Cortex of kidney (tissue), 1 donor: ENCODE measurements at places on chromosomes 5 and 9.

DNA sequence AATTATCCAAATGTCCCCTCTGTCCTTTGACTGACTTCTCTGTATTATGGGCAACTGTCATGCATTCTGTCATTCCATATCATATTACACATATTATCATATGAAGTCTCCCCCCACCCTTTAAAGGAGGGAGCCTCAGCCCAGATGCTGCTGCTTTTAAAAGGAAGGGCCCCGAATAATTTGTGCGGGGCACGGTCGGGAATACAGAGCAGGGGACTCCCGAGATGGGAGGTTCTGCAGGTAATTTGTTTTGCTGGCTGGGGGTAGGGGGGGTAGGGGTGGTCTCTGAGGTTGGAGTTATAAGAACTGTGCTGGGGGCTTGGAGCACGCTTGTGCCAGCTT lies 10.1 kb upstream of the LHX2 start:
- no peak for DNase-seq

DNA sequence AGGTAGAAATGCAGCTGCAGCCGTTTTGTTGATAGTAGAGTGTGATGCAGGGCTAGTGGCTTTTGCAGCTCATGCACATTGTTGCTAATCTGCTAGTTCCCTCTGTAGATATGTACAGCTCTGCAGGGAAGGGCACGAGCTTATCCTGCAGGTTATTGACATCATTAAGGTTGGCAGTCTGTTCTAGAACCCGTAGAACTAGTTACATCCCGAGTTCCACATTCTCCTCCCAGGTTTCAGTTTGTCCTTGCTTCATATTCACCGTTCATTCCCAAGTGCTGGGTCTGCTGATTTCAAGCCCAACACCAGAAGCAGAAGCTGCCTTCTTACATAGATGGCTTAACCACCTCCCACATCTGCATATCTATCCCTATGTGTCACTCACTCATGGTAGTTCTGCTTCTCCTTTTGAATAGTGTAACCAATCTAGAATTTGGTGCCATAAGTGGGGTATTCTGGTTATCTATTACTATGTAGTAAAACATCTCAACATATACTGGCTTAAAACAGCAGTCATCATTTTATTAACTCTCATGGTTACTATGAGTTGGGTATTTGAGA lies 38.1 kb downstream of the CRHBP start:
- no peak for DNase-seq

GRCh38 chr5:42583322-42583721 lies 160.1 kb downstream of the GHR start:
- DNase-seq = no peak

DNA sequence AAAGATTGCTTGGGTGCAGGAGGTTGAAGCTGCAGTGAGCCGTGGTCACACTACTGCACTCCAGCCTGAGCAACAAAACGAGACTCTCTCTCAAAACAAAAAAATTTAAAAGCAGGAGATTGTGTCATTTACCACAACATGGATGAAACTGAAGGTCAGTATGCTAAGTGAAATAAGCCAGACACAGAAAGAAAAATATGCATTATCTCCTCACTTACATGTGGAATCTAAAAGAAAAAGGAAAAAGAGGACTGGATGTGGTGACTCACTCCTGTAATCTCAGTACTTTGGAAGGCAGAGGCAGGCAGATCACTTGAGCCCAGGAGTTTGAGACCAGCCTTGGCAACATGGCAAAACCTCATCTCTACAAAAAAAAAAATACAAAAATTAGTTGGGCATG lies 146.8 kb upstream of the DAPK1 start:
- no peak for DNase-seq

GRCh38 chr5:5560016-5560415 lies 137.5 kb downstream of the ICE1 start:
- DNase-seq = no peak

DNA sequence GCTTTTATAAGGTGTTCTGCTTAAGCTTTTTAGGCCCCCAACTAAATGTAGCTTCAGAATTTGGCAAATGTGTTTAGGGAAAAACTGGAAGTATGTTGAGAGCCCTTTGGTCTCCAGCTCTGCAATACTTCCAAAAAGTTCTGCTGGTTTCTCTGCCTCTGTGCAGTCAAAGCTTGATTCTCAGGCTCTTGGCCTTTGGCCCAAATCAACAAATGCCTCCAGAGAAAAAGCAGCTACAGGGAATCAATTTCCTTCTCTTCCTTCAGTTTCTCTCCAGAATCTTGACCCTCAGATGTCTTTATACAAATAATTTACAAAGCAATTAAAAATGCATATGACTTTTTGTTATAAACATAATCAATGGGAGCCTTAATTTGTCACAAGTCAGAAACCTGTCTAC lies 235.7 kb downstream of the COMMD10 start:
- no peak for DNase-seq

DNA sequence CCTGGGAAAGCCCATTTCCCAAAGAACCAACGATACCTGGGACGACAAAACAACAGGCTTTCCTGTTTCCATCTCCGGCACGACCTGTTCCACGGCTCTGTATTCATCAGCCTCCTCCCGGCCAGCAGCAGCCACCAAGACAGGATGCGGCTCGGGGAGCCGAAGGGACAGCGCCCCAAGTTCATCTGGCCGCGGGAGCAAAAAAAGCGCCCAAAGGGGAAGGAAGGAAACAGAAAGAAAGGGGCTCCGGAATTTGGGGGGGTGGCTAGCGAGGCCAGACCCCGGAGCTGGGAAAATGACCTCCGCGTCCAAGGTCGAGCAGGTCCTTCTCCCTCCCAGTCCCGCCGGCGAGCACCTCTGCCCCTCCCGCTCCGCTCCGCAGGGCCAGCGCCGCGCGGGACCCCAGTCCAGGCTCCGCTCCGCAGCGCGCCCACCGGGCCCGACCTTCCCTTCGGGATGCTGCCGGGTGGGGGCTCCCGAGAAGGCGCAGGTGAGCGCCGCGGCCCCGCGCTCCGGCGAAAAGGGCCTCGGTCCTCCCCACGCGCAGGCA lies 608 bp downstream of the ELOVL7 start:
- DNase-seq = no peak

GRCh38 chr5:4191703-4192102 lies 596.1 kb downstream of the IRX1 start:
- DNase-seq = no peak

DNA sequence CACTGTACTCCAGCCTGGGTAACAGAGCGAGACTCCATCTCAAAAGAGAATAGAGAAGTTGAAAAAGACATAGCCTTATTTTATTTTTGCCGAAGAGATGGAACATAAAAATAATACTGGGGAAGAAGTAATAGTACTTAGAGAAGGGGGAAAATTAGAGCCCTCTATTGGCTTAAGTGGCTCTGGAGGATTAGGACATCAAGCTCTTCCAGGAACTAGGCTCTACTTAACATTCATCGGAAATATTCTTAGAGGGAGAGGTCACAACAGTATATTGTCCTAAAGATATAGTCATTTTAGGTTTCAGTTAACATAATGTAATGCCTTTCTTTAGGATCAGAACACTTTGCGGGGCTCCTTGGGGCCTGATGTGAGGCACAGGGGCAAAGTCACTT lies 86.0 kb upstream of the PLPP1 start:
- no peak for DNase-seq

- DNase-seq = no peak
These were observed 21.7 kb downstream of the ITGA2 start for GRCh38 chr5:53010814-53011213.

GRCh38 chr5:129767927-129768380 lies 20.1 kb downstream of the MINAR2 start:
- no peak for DNase-seq

DNA sequence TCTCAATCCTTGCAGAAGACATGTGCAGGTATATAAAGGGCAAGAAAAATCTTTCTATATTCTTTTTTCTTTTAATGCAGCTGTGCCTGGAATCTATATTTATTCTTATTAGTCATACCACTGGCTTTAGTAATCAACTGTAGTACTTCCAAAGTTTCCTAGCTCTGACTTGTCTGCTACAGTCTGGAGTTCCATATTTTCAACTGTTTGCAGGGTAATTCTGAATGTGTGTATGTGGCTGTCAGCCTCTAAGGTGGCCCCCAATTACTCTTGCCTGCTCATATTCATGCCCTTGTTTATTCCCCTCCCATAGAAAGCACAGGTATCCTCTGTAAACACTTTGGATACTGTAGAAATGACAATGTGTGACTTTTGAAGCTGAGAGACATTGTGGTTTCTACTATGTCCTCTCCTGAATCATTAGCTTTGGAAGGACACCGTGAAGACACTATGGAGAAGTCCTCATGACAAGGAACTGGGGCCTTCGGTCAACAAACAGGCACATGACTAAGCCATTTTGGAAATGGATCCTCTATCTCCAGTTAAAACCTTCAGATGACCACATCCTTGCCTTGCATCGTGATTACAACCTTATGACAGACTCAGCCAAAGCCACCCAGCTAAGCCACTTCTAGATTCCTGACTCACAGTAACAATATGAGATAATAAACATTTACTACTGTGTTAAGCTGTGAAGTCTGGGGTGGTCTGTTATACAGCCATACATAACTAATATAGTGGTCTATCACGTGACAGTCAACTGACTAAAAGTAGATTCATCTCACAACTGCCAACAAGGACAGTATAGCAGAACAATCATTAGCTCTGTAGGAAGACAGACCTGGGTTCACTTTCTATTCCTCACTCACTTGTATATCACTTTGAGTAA lies 49.5 kb upstream of the SUSD1 start:
- DNase-seq = no peak

DNA sequence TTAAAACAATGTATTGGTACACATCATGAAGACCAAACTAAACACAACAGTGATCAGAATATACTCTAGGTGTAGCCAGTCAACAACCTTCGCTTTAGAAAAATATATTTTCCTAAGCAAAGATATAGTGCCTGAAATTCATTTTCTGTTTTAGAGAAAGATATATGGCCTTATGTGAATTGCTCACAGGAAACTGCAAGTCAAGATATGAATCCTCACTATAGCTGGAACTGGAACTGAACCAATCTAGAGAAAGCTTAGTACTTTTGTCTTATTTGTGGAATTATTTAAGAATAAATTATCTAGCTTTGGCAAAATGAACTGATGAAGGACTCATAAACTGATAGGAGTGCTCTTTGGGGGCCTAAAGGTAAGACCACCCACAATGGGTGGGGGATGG lies 27.3 kb downstream of the GZMK start:
- DNase-seq = no peak
